ENCODE measurements at places on chromosomes 4 and X.

DNA sequence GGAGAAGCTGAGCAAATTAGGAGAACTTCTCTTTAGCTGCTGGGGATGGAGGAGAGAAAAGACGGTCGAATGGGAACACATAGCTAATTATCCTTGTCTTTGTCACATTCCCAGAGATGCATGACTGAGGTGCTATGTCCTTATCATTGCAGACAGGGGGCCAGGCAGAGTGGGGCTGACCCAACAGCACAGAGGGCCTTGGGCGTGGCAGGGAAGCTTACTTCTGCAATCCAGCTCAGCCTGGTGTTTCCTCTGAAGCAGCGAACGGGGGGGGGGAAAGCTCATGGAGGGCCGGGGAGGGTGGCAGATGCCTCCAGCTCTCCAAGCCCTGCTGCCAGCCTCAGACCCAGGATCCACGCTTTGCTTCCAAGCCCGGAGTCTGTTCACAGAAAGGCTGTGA, 50.8 kb upstream of the HOPX start:
- DNase-seq, result no peak

DNA sequence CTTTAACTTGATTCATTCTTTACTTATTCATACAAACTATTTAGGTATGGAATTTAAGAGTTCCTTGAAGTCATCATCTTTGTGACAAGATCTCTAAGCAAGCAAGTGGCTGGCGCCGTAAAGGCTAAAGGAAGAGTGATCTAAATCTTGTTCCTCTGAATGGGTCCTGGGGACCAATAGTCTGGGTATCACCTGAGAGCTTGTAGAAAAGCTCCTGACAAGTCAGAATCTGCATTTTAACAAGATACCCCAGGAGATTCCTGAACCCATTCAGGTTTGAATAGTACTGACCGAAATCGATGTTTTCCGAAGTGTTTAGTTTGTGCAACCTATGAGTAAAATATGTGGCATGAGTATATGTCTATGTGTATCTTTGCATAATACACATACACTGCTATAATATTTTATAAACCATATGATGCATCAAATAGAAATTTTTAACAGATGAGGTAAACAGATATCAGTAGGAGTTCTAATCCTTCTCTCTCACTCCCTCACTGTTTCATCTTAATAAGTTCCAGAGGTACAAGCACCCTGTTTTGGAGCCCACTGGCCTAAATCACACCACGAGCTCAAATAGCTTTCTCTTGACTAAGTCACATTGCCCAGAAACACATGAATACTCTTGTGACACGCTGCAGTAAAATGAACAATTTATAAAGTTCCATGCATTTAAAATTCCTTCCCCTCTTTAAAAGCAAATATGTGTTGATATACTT, 170.0 kb downstream of the RELL1 start:
- no peak for DNase-seq

DNA sequence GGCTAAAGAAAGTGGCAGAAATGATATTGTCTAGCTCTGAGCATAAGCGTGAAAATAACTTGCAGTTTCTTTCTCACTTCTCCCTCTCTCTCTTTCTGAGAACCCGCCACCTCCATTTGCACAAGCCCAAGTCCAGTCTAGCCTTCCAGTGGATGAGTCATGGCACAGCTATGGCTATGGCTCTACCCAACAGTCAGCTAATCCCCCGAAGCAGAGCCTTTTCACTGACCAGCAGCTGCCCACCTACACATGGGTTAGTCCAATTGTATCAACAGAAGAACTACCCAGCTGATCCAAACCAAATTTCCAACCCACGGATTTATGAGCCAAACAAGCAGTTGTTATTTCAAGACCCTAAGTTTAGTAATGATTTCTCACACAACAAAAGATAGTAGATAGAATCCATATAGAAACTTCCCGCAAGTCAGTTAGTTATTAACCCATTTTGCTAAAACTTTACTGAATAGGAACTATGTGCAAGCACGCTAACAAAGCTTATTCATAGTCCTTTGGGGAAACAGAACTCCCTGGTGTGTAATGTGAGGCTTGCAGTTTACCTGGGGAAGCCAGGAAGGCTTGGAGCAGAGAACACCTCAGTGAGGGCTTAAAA, 282.3 kb downstream of the INPP4B start:
- DNase-seq, result no peak

DNA sequence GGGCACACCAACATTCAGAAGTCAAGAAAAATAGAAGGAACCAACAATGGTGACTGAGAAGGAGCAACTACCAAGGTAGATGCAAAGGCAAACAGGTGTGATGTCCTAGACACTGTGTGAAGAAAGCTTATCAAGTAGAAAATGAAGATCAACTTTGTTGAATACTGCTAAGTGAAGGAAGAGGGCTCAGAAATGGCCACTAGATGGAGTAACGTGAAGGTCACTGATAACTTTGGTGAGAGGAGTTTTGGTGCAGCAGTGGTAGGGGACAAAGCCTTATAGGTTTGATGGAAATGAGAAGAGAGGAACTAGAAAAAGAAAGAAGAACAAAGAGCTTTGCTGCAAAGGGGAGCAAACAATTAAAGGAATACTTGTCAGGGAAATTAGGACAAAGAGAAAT, 23.5 kb downstream of the OTC start:
- DNase-seq, result no peak

GRCh38 chr4:71870456-71870855, 86.6 kb upstream of the GC start:
- DNase-seq, result no peak

- DNase-seq, result no peak
Measured at GRCh38 chr4:2910409-2910808, 52.8 kb downstream of the NOP14 start.

DNA sequence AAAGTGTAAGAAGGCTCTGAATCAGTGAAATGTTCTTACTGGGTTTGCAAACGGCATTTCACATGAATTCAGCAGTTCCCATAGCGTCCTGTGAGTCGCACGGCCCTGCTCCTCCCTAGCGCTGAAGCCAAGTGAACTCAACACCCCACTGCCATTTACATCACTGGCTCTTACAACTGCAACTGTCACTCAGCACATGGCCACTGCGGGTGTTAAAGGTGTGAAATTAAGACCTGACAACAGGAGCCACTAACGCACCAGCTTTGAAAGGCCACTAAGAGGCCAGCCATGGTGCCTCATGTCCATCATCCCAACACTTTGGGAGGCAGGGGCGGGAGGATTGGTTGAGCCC, 31.7 kb downstream of the RNF212 start:
- DNase-seq, result no peak

DNA sequence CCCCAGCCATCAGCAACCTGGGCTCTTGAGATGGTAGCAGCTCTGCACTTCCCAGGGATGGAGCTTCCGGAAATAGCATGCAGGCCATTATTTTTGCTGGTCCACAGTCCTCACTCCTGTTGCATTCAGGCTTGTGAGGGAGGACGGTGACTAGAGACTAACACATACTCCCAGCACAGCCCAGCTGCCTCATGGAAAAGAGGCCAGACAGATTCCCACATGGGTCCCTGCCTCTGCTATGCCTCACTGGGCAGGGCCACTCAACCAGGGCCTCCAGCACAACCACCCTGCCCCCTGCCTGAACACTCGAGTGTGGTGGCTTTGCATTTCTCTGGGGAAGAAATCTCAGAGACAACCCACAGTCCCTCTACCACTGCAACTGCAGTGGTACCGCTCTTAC, 1195.1 kb downstream of the PCDH18 start:
- DNase-seq, result no peak

GRCh38 chr4:42482516-42483327, 85.4 kb downstream of the SHISA3 start:
- no peak for DNase-seq

DNA sequence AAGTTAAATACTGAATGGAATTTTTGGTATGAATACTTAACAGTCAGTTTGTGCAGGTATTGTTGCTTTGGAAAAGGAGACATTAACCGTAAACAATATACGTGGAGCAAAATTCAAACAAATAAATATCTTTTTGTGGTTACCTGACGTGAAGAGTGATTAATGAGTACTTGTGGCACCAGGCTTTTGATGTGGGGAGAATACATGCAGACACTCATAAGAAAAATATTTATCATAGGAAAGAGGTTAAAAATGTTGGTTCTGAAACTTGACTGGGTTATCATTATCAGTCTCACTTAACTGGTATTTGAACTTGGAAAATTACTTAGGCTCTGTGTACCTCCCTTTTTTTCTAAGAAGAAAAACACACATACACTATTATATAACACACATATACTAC, 136.4 kb upstream of the NDST4 start:
- DNase-seq, result no peak

GRCh38 chr4:5965225-5965624, 53.0 kb downstream of the C4orf50 start:
- DNase-seq, result no peak

DNA sequence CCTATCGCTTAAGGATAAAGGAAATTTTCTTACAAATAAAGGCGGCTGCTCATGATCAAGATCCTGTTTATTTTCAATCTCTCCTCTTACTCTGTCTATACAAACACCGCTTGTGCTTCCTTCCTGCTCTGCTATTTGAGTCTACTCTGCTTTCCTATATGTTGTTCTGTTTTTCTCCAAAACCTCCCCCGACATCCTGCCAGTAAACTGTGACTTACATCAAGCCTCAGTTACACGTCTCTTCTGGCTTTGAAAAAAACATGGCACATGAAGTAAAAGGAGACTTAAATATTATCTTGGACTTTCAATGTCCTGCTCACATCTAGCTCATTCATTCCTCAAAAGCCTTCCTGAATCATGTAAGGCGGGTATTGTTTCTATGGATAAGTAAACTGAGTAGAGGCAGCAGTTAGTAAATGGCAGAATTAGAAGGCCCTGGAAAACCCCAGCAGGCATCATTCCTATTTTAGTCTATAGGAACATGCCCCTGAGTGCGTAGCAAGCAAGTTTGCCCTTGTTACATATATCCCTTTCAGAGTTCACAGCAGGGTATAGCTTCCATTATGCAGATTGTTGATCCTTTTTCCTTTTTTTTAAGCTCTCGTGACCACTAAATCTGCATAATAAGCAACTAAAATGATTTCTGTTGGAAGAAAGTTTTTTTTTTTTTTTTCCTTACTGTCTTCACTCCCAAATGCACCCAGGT, 280.1 kb downstream of the RAPGEF2 start:
- DNase-seq, result no peak

GRCh38 chr4:140042634-140043033, 111.3 kb downstream of the MAML3 start:
- no peak for DNase-seq

GRCh38 chrX:12309040-12309743, 170.9 kb downstream of the FRMPD4 start:
- no peak for DNase-seq

GRCh38 chr4:166839615-166840251, 394.6 kb downstream of the SPOCK3 start:
- no peak for DNase-seq

- no peak for DNase-seq
Measured at GRCh38 chr4:123589301-123589700, 192.7 kb downstream of the SPRY1 start.

GRCh38 chr4:8547108-8547911, 32.9 kb upstream of the GPR78 start:
- no peak for DNase-seq

GRCh38 chr4:123468479-123469031, 72.0 kb downstream of the SPRY1 start:
- DNase-seq, result no peak

GRCh38 chrX:133214301-133214700, 3.9 kb downstream of the TFDP3 start:
- DNase-seq, result no peak

GRCh38 chr4:82430193-82430963, at the start of the genes ENOPH1 and HNRNPDL:
ENOPH1 (plus strand) TSS chr4:82430590; CDS start chr4:82430830, 240 bp downstream.
HNRNPDL (minus strand) TSS chr4:82430462; CDS start chr4:82429690, 772 bp downstream.
- peak; percentile 99 for DNase-seq

DNA sequence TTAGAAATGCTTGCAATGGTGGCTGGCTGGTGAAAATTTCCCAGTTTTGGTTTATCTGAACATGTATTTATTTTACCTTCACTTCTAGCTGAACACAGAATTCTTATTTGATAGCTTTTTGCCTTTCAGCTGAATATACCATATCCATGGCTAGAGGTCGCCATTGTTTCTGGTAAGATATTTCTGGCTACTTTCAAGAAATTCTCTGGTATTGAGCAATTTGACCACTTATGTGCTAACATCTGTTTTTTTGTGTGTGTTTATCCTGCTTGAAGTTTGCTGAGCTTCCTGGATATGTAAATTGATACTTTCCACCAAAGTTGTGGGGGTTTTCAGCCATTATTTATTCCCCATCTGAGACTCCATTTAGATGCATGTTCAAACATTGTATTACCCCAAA, 75.4 kb downstream of the FBXW7 start:
- no peak for DNase-seq

GRCh38 chrX:85882601-85883000, 164.8 kb downstream of the CHM start:
- DNase-seq, result no peak

DNA sequence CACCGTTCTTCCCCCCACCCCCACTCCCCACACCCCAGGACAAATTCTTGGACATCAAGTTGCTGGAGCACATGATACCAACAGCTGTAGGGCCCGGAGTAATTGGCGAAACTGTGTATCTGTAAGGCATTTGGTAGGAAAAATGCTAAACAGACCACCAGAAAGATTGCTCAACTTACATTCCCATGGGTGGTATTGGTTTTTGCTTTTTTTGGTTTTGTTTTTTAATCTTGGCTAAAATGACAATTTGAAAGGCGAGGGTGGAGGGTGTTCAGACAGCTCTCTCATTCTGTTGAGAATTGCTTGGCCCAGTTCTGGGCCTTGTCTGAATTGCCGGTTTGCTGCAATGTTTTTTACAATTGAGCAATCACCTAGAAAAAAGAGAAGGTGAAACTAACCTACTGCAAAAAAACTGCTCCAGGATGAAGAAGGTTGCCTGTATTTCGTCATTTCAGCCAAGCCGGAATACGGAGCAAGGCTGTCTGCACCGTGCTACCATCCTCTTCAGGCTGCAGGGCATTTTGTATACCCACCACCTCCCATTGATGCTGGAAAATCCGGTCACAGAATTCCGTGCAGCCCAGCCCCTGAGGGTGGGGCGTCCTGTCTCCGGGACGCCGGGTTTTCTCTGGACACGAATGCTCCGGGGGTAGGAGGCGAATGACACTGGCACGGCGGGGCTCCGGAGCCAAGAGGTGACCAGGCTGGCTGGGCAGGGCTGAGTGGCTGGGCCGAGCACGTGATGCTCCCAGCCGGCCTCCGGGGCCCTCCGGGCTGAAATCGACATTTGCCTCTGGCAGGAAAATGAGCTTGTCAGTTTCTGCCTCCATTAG, at the start of gene CLCN4:
CLCN4 (plus strand) TSS at position 777 of the 833 bp plus-strand sequence. CDS start 28,058 bp downstream, outside the sequence.
- DNase-seq, result no peak

DNA sequence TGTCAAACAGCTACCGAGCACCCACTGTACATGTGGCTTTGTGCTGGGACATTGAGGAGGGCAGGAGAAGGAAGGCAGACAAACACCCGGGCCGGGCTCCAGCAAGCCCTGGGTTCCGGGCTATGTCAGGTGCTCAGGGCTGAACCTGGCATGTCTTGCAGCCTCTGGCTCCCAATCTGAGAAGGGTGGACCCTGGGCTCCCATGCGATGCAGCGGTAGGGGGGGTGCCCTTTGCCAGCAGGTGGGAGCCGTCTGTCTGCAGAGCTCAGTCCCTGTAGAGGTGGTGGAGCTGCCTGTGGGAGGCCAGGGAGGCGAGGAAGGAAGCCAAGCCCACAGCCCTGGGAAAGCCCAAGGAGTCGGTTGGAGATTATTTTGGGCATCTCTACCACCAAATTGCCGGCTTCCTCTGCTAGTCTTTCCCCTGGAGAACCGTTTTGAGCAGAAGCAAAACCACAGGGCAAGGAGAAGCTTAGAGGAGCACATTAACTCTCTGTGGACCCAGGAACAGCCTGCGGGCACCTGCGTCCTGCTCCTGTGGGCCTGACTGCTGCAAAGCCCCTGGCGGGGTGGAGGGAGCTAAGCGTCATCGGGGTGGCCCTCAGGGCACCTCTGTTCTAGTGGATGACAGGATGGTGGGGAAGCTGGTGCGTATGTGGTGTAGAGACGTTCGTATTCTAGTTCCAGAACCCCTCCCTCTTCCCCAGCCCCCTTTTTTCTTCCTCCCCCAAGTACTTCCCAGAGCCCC, 10.3 kb downstream of the CPZ start:
- DNase-seq, result no peak

Data from activated CD8-positive, alpha-beta memory T cell treated with anti-CD3 and anti-CD28 coated beads for 24 hours (primary cell).